ENCODE measurements at places on chromosomes 7 and 10.

DNA sequence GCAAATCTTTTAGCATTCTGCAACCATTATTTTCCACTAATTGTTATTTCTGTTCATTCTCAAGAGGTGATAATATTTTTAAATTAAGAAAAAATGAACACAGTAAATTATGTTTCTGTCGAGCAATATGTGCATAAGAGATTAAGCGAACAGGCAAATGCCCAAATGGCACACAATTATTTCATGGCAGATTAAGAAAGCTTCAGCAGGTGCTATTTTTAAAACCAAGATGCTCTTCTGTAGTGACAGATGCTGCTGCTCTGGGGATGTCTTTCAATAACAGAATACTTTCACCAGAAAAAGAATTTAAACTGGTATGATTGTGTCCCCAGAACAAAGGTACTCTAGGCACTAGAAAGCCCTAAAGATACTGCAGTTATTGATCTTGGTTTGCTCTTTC is 412.7 kb upstream of the SORCS1 start:
- no peak for DNase-seq
- no peak overlapping the region for H3K27ac ChIP-seq
- no peaks in the 10 kb centered on the region for H3K36me3 ChIP-seq
- no peaks in the 10 kb centered on the region for H3K27me3 ChIP-seq

- no peak overlapping the region for H3K27ac ChIP-seq
- DNase-seq, result no peak
- H3K36me3 ChIP-seq, result peaks cover 5% of the 10 kb centered on the region
- H3K4me3 ChIP-seq, result no peak overlapping the region
- H3K4me1 ChIP-seq, result no peaks in the 10 kb centered on the region
Measured at GRCh38 chr7:155701972-155702544, 57.6 kb downstream of the RBM33 start.

GRCh38 chr7:101159696-101160674 is 5.4 kb downstream of the VGF start:
- no peaks in the 10 kb centered on the region for H3K36me3 ChIP-seq
- H3K27ac ChIP-seq, result no peak overlapping the region
- H3K4me3 ChIP-seq, result no peak overlapping the region
- no peak for DNase-seq

- H3K4me3 ChIP-seq, result no peak overlapping the region
- DNase-seq, result no peak
- H3K27ac ChIP-seq, result no peak overlapping the region
- no peaks in the 10 kb centered on the region for H3K4me1 ChIP-seq
- no peaks in the 10 kb centered on the region for H3K36me3 ChIP-seq
- H3K27me3 ChIP-seq, result no peaks in the 10 kb centered on the region
Measured at GRCh38 chr10:114548662-114549061, 109.4 kb downstream of the ABLIM1 start.

DNA sequence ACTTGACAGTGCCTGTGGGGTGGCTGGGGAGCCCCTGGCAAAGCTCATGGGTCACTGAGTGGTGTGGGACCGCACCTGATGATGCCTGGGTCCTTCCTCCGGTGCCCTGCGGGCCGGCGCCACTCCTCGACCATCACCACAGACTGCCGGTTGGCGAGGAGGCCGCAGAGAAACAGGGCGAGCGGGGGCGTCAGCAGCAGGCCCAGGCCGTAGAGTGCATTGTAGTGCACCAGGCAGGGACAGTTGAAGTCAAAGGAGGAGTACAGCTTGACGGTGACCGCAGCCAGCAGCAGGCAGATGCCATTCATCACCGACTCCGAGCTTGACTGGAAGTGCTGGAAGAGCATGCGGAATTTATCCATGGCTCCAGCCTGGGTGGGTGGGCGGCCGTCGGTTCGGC is 369 bp downstream of the CALHM3 start:
- DNase-seq, result no peak
- no peaks in the 10 kb centered on the region for H3K27me3 ChIP-seq
- H3K4me3 ChIP-seq, result no peak overlapping the region
- no peaks in the 10 kb centered on the region for H3K36me3 ChIP-seq
- no peaks in the 10 kb centered on the region for H3K4me1 ChIP-seq

- no peaks in the 10 kb centered on the region for H3K4me1 ChIP-seq
- H3K4me3 ChIP-seq, result no peak overlapping the region
- no peak for DNase-seq
- H3K27ac ChIP-seq, result no peak overlapping the region
Measured at GRCh38 chr10:30959836-30960210, 71.8 kb downstream of the ZNF438 start.

DNA sequence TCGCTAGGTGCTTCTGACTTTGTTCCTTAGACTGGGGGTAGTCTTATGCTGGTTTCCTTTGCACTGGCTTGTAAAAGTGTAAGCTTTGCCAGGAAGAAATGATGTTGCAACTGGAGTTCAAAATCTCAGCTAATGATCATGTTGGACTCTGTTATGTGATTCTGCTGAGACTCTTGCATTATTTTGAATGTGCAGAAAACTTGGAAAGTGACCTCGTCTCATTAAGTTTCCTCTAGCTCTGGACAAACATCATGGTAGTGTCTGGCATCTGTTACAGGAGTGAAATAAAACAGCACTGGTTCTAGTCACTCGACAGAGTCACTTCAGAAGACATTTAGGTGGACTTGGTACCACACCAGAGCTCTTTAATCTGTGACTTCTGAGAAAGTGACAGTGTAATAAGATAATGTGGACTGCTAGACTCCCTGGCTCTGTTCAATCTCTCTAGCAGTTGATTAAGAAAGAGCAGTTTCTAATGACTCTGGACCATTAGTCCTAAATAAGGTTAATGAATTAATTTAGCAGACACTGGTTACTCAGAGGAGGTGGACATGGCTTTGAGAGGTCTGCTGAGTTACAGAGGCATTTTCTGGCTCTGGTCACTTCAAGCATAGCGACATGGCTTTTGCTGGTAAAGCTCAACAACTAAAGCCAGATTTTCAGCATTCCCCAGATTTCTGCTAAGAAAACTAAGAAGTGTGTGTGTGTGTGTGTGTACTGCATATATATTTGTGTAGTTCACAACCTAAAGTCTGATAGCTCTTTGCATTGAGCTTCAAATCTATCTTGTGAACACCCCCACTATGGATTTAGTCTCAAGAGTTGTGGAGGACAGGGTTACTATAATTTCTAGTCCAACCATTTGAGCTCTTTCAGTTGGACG is 2.0 kb downstream of the NRP1 start:
- H3K4me1 ChIP-seq, result peaks cover 2% of the 10 kb centered on the region
- H3K27ac ChIP-seq, result no peak overlapping the region
- H3K4me3 ChIP-seq, result no peak overlapping the region
- DNase-seq, result no peak
- H3K36me3 ChIP-seq, result no peaks in the 10 kb centered on the region
- H3K27me3 ChIP-seq, result peaks cover 6% of the 10 kb centered on the region

DNA sequence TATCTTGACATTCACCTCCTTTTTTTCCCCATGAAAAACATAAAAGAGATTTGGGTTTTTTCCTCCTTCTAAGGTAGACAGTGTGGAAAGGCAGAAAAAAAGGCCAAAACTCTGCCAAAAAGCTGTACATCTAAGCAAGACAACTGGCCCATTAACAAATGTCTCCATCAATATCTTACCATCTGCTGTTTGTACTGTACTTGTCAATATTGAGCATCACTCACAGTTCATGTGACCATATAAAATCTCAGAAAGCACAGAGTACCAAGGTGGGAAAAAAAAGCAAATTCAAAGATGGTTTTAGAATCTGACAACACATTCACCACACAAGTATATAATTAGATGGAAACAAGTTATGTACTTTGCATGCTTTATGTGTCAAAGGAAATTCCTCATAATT is 52.6 kb downstream of the CACNA2D1 start:
- H3K36me3 ChIP-seq, result no peaks in the 10 kb centered on the region
- peaks cover 2% of the 10 kb centered on the region for H3K4me1 ChIP-seq
- H3K4me3 ChIP-seq, result no peak overlapping the region
- DNase-seq, result no peak
- no peak overlapping the region for H3K27ac ChIP-seq
